ENCODE measurements at places on chromosomes 1 and 21.

- DNase-seq: no peak
Measured at GRCh38 chr21:24716281-24716918, 890.9 kb downstream of the MRPL39 start.

DNA sequence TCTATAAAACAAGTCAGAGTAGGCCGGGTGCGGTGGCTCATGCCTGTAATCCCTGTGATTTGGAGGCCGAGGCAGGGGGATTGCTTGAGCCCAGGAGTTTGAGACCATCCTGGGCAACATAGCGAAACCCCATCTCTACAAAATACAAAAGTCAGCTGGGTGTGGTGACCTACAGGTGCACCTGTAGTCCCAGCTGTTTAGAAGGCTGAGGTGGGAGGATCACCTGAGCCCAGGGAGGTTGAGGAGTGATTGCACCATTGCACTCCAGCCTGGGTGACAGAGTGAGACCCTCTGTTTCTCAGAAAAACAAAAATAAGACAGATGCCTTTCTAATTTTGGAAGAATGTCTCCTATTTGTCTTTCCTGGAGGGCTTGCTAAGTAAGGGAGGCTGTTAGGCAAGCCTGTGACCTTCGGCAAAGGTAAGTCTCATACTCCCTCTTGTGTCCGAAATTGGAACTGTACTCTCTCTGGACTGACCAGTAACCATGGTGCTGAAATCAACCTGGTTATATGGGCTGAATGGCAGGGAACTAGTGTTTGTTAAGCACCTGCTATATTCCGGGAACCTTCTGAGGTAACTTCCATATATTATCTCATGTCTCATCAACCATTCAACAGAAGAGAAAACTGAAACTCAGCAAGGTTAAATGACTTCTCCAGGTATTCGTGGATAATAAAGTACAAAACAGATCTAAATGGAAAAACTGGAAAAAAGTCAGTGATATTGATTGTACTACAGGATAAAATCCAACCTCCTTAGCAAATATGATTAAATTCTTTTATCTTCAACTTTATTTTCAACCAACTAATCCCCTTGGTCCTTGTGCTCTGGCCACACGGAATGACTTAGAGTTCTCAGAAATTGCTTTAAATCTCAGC lies 11.8 kb upstream of the RAB3B start:
- DNase-seq: peak; percentile 83

- DNase-seq: no peak
Measured at GRCh38 chr1:101382135-101382534, 145.3 kb downstream of the S1PR1 start.

DNA sequence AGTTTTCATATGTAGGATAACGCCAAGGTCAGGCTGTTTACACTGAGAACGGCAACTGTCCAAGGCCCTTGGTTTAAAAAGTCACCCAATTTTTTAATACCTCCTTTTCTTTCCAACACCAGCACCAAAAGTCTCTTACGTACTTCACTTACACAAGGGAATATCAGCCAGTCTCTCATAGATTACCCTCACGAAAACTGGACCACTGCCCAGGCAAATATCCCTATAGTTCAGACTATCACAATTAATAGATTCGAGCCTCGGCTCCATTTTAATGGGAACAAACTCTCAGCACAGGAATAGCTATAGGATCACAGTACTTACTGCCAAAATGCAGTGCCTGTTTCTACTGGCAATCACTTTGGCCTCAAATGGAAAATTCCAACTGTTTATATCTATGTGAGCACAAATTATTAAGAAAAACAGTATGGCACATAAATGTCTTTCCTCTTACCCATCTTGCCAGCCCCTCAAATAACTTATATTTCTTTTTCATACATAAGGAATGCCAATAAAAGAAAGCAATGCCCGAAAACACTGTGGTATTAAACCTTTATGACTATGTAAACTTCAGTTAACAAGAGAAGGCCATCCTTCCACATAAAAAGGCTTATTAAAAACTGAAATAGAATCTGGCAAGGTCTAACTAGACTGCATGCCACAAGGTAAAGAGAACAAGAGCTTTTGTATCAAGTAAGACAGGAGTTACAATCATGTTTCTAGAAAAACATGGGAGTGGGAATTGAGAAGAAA lies 97.8 kb downstream of the SLC45A1 start:
- no peak for DNase-seq

- DNase-seq: no peak
Measured at GRCh38 chr1:248844526-248844925, 6.5 kb downstream of the ZNF672 start.

GRCh38 chr1:8533907-8534306 lies 216.0 kb downstream of the SLC45A1 start:
- DNase-seq: no peak

GRCh38 chr21:38957575-38958322 lies 152.0 kb downstream of the ETS2 start:
- DNase-seq: no peak

DNA sequence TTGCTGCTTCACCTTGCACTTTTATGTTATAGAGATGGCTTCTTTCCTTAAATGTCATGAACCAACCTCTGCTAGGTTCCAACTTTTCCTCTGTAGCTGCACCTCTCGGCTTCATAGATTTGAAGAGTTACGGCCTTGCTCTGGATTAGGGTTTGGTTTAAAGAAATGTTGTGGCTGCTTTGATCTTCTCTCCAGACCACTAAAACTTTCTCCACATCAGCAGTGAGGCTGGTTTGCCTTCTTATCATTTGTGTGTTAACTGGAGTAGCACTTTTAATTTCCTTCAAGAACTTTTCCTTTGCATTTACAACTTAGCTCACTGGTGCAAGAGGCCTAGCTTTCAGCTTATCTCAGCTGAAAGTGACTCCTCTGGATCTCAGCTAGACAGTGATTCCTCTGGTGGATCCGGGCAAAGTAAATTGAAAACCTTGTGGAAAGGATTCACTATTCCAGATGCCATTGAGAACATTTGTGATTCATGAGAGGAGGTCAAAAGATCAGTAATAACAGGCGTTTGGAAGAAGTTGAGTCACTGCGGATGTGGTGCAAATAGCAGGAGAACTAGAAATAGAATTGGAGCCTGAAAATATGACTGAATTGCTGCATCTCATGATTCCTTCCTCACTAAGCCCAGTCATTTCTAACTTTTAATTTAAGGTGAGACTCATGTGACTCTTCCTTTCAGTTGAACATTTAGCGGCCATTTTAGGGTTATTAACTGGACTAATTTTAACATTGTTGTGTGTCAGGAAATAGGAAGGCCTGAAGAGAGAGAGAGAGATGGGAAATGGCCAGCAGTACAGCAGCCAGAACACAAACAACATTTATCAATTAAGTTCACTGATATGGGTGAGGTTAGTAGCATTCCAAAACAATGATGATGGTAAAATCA lies 16.2 kb upstream of the RGS1 start:
- peak; percentile 83 for DNase-seq

- DNase-seq: no peak
Measured at GRCh38 chr1:203556047-203556851, 62.3 kb downstream of the OPTC start.

DNA sequence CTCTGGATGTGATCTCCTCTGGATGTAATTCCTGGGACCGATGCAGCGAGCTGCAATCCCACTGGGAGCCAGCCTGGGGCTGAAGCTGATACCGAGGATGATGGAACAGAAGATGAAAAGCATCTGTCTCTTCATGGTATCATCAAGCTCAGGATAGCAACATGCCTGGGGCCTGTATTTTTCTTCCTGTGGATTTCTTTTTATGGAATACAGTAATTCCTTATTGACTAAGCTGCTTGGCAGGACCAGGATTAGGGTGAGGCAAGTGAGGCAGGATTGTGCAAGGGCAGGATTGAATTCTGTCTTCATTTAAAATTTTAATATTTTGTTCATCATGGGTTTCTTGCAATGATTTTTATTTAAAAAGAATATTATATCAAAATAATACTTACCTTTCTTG lies 86.6 kb downstream of the SLC25A24 start:
- DNase-seq: no peak

GRCh38 chr1:204858363-204858821 lies 12.3 kb upstream of the NFASC start:
- DNase-seq: no peak

DNA sequence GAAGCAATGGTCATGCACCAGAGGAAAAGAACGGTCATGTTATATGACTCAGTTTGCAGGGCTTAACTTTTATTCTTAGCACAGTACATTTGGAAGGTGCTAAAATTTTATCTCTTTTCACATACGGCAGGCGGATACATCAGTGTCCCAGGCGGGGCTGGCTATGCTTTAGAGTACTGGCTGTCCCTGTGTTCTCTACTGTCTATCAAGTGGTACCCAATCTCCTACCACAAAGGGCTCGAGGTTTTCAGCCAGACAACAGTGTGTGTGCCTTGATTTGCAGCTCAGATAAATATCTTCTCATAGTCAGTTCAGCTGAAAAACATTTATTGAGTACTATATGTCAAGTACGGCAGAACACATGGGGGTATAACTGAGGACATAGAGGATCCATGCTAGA lies 65.3 kb downstream of the URB2 start:
- DNase-seq: no peak

GRCh38 chr1:70509996-70510876 lies 99.2 kb downstream of the CTH start:
- peak; percentile 73 for DNase-seq

DNA sequence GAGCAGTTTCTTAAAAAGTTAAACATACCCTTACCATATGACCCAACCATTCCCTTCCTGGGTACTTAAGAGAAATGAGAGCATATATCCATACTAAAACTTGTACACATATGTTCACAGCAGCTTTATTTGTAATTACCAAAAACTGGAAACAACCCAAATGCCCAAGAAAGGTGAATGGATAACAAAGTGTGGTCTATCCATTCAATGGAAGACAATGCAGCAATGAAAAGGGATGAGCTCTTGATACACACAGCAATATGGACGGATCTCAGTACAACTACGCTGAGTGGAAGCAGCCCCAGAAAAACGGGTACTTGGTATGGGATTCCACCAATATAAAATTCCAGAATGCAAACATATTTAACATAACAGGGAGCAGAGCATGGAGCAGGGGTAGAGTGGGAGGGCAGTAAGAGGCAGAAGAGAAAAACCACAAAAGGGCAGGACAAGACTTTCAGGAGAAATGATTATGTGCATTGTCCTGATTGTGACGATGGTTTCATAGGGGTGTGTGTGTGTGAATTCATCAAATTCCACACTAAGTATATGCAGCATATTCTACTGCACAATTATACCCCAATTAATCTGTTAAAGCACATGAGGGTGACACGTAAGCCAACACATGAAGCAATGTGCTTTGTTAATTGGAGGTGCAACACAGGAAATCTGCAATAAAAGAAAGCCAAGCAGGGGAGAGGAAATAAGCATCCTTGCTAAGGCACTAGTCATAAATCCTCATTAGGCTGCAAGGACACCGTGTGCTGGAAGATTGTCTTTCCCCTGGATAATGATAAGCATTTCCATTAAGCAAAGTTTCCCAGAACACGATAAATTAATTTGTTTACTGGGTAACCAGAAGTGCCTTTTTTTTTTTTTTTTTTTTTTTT lies 113.1 kb upstream of the KRTAP19-8 start:
- DNase-seq: no peak

DNA sequence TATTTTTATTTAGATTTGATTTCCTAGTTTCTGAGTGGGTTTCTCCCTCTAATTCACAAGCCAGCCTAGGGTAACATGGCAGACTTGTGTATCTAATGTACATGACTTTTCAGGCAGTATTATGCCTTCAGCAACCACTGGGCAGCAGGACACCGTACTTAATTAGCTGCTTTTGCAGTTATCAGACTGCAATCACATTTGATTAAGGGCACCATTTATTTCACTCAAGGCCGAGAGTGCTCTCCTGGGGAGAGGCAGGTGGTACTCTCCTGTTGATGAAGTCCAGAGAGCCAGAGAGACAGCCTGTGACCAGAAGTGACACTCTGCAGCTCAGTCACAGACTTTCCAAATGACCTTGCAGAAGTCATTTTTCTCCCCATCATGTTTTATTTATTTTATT lies 18.7 kb downstream of the CYYR1 start:
- no peak for DNase-seq

DNA sequence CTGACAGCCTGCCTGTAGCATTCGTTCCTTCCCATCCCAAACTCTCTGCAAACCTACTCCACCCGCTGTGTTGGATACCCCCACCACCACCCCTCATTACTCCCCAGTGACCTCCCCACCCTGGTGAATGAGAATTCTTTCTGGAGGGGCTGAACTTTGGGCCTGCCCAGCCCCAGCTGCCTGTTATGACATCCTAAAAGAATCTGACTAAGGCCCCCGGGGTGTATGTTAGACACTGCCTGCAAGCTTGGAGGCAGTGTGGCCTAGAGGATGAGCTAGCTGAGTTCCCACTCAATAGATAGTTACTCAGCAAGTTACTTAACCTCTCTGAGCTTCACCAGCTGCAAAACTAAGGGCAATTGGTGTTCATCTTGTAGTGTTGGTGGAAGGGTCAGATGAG lies 110.2 kb upstream of the FGGY start:
- no peak for DNase-seq

DNA sequence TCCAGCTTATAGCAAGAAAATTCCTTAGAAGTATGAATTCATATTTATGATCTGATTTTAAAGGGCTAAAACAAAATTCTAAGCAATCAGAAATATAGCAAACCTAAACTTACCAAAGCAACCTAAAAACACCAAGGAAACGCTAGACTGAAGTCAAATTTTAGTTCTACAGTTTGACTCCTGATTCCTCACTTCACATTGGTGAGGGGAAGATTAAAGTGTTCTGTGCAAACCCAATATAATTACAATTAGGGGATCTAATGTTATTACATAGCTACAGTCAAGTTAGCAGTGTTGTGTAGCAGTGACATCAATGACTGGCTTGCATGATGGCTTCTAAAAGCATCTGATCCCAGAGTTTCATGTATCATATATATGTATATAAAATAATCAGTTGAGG lies 11.6 kb downstream of the HNRNPU start:
- no peak for DNase-seq

GRCh38 chr1:110520827-110521226 lies 1.9 kb upstream of the KCNA10 start:
- DNase-seq: no peak

DNA sequence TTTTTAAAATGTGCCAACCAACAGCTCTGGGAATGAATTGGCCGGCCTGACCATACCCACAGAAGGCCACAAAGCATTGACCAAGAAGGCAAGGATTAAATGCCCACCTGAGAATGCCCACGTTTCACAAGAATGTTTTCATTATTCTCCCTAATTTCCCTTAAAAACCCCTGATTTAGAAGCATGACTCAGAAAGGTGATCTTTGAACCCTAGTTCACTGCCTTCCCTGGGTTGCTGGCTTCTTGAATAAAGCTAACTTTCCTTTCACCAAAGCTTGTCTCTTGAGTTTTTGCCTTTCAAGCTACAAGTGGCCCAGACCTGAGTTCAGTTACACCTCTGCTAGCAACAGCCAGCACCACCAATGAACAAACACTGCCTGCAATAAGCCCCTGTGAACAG lies 14.4 kb upstream of the MRPL55 start:
- DNase-seq: no peak

DNA sequence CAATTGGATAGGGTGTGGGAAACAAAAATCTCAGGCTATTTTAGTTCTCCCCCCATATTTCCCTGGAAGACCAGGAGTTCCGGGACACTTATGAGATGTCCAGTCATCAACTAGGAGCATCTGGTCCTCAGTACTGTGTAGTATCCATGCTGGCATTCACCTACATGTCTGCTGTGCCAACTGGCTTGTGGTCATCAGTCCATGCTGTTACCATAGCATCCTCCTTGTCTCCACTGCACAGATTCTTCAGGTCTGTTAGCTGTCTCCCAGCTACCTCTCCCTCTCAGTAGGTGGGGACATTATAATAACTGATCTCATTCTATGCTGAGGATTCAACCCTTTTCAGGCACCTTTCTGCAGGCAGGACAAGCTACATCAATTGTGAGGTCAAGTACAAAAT lies 302.9 kb downstream of the BARHL2 start:
- peak; percentile 94 for DNase-seq
